ENCODE measurements at places on chromosomes 1 and 21.
A peak's percentile ranks its signal among the peaks of the same experiment; 100 is the strongest.

- DNase-seq: no peak
Observed at GRCh38 chr1:41485605-41486004, 1.1 kb upstream of the EDN2 start.

- DNase-seq: no peak
Observed at GRCh38 chr1:20871419-20871818, 84.3 kb upstream of the HP1BP3 start.

DNA sequence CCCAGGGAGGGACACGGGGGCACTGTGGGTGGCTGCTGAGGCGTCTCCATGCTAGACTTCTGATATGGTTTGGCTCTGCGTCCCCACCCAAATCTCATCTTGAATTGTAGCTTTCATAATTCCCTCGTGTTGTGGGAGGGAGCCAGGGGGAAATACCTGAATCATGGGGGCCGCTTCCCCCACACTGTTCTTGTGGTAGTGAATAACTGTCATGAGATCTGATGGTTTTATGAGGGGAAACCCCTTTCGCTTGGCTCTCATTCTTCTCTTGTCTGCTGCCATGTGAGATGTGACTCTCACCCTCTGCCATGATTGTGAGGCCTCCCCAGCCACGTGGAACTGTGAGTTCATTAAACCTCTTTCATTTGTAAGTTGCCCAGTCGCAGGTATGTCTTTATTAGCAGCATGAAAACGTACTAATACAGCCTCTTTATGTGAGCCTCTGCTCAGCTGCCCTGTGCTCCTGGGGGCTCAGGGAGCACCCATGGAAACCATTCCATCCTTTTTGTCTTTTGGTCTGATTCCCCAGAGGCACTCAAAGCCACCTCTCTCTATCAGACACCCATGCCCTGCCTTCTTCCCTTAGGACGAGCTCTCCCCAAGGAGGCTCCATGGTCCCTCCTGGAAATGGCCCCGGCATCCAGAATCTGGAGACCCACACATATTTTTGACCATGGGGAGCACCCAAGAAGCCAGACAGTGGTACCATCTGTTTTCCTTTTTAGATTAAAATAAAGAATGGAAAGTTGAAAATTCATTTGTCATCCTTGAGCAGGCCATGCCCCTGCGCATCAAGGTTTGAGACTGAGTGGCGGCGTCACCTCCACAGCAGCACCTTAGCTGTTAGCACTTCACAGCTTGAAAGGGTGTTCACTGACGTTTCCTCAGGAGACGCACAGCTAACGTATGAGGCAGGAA lies 65.9 kb upstream of the FAM20B start:
- no peak for DNase-seq

DNA sequence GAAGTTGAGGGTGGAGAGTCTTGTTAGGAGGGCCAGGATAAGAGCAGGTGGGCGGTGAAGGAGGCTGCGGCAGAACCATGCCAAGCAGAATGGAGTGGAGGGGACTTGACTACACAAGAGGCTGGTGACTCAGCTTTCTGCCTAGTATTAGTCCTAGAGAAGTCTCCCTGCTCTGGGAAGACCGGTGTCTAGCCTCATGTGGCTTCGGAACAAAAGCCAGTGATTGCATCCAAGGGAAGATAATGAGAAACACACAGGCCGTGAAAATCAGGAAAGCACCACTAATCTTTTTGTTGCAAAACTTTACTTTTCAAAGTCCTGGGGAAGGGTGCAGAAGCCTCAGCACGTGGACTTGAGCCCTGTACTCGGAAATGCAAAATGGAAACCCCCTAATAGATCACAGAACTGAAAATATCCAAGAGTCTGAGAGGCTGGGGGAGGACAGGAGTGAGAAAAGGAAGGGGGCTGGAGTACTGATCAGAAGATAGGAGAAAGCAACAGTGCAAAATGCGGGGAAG lies 31.4 kb downstream of the DDR2 start:
- DNase-seq: peak; percentile 82

DNA sequence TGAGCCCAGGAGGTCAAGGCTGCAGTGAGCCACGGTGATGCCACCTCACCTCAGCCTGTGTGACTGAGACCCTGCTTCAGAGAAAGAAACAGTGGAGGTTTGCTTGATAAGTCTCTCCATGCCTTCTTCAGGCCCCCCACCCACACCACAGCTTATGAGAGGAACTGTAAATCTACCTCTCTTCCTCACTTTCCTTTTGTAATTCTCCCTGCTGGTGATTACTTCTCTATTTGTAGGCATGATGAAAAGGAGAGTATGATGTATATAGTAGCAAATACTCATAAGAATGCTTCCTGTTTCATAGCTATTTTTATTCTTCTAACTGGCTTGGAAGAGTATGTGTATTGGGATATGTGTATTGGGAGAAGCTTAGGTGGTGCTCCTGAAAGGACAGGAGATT lies 186.3 kb downstream of the VPS13D start:
- DNase-seq: no peak

DNA sequence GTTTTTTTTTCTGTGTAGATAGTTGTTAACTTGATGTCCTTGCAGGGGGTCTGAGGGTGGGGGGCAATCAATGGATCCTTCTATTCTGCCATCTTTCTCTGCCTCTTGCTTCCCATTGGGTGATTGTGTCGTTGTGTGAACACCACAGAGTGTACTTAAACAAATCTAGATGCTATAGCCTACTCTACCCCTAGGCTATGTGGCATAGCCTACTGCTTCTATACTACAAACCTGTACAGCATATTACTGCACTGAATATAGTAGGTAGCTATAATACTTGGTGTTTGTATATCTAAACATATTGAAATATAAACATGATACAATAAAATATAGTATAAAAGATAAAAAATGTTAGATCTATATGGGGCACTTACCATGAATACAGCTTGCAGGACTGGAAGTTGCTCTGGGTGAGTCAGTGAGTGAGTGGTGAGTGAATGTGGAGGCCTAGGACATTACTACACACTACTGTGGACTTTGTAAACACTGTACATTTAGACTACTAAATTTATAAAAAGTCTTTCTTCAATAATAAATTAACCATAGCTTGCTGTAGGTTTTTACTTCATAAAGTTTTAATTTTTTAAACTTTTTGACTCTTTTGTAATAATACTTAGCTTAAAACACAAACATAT lies 105.4 kb downstream of the CENPF start:
- DNase-seq: no peak

- DNase-seq: no peak
Observed at GRCh38 chr1:206550446-206550845, 43.1 kb downstream of the RASSF5 start.

- DNase-seq: no peak
Observed at GRCh38 chr1:103337779-103338178, 187.7 kb upstream of the RNPC3 start.

DNA sequence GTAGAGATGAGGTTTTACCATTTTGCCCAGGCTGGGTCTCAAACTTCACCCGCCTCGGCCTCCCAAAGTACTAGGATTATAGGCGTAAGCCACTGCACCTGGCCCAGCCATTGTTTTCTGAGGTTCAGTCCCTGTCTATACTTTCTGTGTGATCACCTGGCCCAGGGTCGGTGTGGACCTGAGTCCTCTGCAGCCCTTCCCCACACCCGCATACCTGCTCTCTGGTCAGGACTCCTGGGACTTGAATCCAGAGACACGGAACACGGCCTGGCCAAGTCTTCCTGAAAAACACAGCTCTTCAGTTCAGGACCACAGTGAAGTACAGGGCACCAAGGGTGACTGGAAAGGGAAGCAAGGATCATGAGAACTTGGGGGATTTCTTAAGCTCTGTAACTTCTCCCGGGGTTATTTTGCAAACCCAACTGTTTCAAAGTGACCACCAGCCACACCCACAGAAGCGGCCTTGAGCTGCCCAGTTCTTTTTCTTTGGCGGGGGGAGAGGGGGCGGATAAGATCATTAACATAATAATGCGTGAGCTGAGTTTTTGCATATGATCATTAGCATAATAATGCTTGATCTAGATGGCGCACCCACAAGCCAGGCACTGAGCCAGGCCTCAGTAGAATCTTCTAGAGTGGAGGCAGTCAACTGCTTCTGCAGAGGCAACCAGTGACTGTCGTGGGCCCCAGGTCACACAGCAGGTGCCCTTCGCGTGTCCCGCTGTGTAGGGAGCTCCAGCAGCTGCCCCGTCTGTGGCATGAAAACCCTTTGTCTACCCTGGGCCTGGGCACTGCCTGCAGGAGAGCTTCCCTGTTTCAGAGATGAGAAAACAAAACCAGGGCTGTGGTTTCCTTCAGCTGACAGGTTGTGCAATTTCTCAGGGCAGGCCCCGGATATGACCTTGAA lies 1.7 kb upstream of the NADK start:
- DNase-seq: peak; percentile 25

- DNase-seq: no peak
Observed at GRCh38 chr1:228281631-228282328, 73.9 kb downstream of the OBSCN start.

DNA sequence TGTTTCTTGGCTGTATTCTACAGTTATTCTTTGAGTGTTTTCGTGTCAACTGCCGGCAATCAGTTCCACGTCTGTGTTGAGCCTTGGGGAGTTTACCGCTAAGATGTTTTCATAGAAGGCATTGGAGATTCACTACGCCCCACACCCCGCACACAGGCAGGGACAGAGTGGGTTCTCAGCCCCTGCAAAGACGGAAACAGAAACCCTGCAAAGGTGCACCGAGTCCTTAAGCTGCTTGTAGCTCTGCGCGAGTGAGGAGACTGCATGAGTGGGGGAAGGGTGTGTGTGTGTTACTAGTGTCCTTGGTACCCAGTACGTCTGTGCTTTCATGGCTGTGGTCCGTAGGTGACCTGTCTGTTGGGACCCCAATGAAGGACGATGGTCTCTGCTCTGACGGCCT lies 1.9 kb downstream of the LHX4 start:
- no peak for DNase-seq

DNA sequence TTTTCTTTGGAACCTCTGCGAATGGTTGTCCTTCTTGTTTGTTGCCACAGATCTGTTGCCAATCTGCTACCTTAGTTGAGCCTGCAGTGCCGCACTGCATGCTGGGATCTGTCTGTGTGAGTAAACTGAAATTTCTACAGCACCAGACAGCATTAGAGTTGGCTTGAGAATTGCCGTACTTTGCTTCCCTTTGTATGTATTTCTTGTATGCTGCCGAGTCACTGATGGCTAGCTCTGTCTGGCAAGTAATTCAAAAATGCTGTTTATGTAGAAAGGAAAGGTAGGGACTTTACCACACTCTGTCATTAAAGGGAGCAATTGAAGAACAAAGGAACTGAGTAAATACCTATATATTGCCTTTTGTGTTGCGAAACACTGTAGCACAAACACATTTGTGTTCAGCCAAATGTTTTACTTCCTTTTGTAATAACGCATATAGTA lies 857.4 kb downstream of the USP25 start:
- no peak for DNase-seq

All from neural progenitor cell (in vitro differentiated cells).